ENCODE measurements at places on chromosomes 16 and 17.

- DNase-seq, result peak; percentile 35
Measured at GRCh38 chr17:42655528-42655927, 3.6 kb upstream of the TUBG2 start.

- no peak for DNase-seq
Measured at GRCh38 chr16:65532258-65532657, 410.4 kb upstream of the CDH11 start.

- peak; percentile 71 for DNase-seq
Measured at GRCh38 chr17:44086364-44087311, 16.1 kb downstream of the G6PC3 start.

GRCh38 chr16:4450430-4450829 is 24.0 kb downstream of the NMRAL1 start:
- no peak for DNase-seq

- DNase-seq, result no peak
Measured at GRCh38 chr16:48556243-48556912, 53.6 kb downstream of the N4BP1 start.

DNA sequence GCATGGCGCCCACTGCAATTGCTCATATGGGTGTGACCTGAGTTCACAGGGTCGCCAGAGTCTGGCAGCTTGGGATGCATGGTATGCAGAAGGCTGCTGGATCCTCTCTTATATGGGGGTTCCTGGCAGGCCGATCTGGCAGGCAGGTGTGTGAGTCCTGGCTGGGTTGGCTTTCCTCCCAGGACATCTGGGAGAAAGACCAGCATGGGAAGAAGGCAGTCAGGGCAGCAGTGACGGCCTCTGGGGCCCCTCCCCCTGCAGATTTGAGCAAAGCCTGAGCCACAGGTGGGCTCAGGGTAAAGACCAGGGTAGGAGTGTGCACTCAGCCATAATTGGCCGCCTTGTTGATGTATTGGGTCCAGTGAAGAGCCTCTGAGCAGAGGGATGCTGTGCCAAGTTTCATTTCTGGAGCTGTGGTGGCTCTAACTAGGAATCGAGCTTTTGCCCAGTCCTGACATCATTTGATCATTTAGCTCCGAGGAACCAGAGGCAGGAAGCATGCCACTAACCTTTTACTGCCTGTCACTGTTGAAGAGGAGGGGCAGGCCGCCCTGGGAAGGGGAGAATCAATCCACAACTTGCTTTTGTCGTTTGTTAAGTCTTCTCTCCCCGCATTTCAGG is 174.3 kb downstream of the CCDC182 start:
- no peak for DNase-seq

- DNase-seq, result peak; percentile 94
Measured at GRCh38 chr17:35433075-35433894, 985 bp upstream of the SLFN12 start.

DNA sequence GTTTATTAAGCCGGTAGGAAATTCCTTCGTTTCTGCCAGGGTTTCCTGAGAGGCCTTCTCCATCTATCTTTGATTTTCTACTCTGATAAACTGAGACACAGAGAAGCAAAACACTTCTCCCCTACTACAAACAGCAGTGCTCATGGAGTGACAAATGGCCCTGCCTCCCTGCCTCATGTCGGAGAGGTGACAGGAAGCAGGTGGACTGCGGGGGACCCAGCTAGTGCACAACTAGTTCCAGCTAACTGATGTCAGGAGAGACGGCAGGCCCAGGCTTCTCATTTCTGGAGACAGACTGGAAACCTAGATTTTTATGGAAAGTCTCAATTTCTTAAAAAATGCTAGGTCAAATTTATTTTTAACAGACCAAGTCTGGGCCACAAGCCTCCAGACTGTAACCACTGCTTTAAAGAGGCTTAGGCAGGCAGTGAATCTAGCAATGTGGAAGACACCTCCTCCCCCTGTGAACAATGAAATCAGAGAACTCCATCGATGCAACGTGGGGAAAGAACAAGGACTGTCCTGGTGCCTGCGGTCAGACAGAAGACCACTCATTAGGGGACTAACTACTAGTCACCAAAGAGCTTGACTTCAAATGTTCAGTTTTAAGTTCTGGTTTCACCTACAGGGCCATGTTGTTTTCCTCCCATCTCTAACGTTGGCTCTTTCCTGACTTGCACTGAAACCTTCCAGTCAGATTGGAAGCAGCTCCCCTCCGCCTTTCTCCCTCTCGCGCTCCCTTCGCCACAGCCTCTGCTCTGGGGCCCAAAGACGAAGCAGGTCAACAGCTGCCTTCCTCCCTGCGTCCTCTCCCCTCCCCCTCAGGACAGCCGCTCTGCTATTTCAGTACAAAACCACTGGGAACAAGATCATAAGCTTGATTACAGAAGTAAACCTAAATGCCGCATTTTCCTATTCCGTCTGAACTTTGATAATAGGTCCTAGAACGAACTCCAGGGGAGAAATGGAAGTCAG is 17.6 kb downstream of the GTF3C1 start:
- DNase-seq, result no peak

- peak; percentile 39 for DNase-seq
Measured at GRCh38 chr17:4130715-4131114, 12.1 kb downstream of the ZZEF1 start.

DNA sequence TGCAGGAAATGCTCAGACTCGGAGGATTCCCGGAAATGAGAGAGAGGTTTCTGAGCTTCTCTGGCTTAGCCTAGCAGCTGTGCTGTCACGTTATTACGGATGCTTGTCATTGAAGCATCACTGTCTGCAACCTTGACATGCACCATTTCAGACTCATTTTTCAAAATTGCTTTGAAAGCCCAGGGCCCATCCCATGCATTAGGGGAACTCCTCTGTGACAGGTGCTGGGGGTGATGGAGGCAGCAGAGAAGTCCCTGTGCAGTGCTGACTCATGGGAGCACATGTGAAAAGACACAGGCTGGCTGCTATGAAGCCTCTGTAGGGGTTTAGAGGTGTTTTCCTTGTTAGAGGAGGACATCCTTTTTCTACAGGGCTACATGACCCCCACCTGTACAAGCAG is 214.0 kb upstream of the MPHOSPH6 start:
- no peak for DNase-seq

GRCh38 chr17:79833110-79833450 is 6.2 kb downstream of the CBX4 start:
- DNase-seq, result no peak

DNA sequence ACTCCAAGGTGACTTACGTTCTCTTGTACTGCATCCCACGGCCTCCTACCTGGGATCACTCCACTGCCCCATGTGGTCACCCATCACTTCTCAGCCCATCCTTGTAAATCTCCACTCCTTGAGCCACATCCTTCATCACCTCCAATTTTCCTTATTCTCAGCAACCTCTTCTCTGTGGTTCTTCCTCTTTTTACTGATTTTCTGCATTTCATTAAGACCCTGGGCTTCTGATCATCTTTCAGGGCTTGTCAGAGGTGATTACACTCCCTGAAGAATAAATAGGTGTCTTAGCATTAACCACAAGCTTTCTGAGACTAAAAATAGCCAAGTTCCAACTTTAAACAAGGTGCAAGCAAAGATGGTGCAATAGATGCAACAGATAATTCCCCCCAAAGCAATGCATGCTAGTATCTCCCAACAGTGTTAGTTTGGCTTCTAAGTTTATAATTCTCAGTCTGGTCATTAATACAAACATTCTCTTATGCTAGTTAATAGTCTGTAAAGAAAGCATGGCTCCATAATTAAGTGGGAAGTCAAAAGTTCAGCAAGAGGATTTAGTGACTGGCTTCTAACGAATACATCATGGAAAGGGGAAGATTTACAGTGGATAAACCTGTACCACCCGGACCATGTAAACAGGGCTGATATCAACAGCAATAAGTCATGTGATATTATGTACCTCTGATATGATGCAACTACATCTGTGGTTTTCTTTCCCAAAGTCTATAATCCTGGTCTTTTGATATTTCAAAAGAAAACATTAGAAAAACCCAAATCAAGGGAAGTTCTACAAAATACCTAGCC is 47.4 kb upstream of the FOXJ1 start:
- DNase-seq, result no peak

DNA sequence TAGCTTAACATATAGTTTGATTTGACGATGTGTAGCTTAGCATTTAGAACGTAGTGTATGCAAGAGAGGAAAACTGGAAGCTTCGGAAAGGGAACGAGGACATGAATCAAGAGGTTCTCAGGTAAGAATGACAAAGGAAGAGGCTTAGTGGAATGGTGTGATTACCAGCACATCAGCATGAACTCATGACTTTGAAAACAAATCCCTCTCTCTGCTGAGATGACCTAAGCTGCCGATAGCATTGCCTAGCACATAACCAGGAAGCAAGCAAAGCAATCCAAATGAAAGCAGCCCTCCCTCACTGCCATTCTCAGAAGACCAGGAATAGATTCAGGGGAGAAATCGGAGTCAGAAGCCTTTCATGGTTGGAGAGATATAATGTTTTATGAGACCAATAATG is 51.3 kb upstream of the CCL1 start:
- DNase-seq, result no peak

GRCh38 chr17:5209396-5209795 is 17.7 kb upstream of the ZNF594 start:
- DNase-seq, result peak; percentile 49

DNA sequence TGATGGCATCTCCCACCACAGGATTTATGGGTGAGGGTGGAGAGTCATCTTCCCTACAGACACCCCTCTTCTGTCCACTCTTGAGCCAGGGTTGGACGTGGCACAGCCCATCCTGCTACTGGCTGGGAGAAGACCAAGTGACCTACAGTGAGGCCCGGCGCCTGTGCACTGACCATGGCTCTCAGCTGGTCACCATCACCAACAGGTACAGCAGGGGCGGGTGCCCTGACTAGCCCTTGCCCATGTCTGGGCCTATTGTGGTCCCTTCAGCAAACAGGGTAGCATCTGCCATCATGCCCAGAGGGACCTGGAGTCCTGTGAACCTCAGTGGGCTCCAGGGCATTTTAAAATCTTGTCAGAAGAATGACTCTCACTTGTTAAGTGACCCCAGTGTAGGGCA is 48.2 kb downstream of the MRC2 start:
- no peak for DNase-seq
